ENCODE measurements at places on chromosomes 5 and 9. TPM values are rescaled to one million over a fixed set of nuclear protein-coding genes. Genes with fewer than 3 reads are reported as not detected.

GRCh38 chr5:139752506-139753473 is 42.8 kb upstream of the PSD2 start:
- no peak for DNase-seq

DNA sequence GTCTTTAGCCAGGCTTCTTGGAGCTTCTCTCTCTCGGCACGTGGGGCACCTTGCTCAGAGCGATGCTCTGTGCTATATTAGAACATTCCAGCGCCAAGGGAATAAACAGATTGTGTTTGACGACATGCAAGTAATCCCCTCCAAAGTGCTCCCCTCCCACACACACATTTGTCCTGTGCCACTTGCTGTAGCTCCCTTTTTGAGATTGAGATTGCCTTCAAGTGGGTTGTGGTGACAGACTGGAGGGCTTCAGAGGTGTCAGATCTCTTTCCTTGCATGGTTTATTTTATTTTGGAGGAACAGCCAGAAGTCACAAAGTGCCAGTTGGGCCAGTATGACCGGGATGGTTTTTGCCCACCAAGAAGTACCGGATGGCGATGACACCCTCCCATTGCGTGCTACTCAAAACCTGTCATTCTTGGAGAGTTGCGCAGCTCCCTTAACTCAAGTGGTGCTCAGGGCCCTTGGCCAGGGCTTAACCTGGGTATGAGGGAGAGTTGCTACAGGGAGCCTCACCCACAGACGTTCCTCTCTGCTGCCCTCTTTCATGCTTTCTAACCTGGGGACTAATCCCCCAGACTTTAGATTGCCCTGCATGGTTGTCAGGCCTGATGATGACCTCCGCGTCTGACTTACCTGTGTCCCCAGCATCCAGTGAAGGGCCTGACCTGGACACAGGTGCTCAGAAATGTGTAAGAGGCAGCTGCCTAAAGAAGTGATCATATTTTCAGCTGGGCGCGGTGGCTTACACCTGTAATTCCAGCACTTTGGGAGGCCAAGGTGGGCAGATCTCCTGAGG is 18.8 kb upstream of the RPL26L1 start:
- DNase-seq: no peak

GRCh38 chr5:109329333-109330237 is 80.2 kb downstream of the PJA2 start:
- DNase-seq: no peak

- no peak for DNase-seq
Measured at GRCh38 chr5:170338933-170339779, 41.6 kb upstream of the LCP2 start.

DNA sequence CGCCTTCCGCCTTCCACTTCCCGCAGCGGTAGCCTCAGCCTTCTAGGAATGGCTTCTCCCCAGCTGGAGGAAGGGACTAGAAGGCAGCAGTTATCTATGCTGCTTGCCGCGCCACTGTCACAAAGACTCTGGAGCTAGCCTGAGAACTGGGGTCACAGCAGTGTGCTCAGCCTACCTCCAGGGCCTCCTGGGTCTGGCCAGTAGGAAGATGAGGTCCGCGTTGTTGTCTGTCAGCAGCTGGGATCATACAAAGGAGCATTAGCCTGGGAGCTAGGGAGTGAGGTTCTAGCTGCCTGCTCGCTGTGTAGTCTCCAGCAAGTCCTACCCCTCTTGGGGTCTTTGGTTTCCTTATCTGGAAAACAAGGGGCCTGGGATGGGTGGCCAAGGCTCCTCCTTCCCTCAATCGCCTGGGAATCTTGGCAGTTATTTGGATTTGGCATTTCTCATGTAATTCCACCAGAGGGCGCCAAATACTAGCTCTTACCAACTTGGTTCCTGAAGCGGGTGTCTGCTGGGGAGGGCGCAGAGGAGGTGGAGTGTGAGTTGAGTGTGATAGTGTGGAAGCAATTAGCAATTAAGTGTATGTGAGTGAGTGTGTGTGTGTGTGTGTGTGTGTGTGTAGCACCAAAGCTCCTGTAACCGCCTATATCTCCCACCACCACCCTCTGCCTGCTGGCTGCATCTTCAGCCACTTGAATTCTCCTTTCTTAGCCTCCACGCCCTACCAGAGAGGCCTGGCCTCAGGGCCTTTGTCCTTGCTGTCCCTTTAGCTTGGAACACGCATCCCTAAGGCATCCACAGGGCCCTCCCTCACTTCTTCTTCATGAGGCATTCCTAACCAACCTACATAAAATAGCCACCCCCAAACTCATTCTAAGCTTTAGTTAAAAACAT is 97.1 kb downstream of the ENTREP1 start:
- peak; percentile 67 for DNase-seq

DNA sequence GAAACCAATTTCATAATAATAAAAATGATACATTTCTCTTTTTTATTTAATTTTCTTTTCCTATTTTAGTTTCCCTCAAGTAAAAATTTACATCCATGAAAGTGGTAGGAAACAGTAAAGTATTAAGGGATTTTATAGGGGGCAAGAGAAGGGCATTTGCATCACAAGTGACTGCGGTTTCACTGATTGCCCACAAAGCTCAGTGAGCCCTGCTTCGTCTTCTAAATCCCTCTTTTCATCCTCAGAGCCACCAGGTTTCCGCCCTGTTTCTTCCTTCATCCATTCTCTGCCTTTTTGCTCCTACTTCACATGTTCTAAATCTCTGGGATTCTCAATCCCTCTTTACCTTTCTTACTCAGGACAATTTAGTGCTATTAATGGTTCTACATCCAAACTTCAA is 491.4 kb downstream of the LRRC70 start:
- no peak for DNase-seq

DNA sequence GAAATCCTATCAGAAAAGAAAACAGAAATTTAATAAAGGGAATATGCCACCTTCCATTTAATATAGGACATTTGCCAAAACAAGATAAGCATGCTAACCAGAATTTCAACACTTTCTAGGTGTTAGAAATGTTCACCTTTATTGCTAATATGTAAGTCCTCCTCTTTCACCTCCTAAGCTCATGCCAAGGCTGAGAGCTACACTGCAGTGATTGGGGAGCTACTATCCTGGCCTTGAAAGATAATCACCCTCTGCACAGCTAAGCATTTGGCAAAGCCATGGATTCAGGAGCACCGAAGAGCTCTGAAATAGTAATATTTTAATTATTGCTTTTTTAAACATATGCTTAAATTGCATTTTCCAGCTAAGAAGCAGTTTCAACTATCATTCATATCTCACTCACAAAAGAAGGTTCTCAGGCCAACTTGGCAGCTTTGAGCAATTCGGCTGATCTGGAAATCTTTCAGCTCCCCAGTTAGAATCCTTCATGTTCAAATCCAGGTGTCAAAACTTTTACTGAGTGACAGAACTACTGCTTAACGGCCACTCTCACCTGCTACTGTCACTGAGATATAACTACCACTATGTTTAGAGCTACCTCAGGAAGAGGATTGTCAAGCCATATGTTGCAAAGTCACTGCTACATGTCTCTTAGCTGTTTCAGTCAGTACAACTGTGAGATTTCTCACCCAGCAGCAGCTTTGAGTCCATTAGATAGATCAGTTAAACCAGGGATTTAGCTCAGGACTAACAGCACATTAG is 302.0 kb downstream of the NFIB start:
- DNase-seq: no peak

- DNase-seq: peak; percentile 69
Measured at GRCh38 chr9:131747352-131747751, 7.5 kb upstream of the RAPGEF1 start.

GRCh38 chr9:86772635-86772993 is 174.7 kb downstream of the GAS1 start:
- DNase-seq: no peak

DNA sequence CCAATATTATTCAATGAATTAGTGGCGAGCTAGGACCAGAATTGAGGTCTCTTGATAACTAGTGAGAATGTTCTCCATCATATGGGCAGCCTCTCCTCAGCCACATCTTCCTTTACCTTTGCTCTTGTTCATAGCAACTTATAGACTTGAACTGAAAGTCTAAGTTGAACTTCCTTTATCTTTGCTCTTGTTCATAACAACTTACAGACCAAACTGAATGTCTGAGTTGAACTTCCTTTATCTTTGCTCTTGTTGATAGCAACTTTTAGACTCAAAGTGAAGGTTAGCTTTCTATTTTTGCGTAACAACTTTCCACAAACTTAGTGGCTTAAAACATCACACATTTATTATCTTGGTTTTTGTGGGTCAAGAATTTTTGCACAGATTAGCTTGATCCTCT is 146.4 kb upstream of the C9orf72 start:
- DNase-seq: no peak

- no peak for DNase-seq
Measured at GRCh38 chr9:70534061-70534460, 119.6 kb upstream of the KLF9 start.

DNA sequence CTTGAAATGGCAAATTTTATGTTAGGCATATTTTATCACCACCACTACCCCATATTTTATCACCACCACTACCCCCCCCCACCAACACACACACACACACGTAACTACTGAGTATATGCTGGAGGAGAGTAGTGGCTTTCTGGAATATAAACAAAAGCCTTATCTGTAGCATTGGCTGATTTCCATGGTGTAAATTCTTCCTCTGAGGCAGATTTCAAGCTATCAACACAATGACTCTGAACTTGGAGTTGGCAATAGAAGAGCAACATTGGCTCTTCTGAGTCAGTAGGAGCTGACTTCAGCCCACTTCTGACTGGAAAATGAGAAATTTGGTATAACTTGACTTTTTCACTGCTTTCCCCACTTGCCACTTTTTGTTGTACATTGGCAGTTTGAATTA is 143.0 kb downstream of the CAVIN4 start:
- no peak for DNase-seq

- DNase-seq: no peak
Measured at GRCh38 chr9:129333617-129334104, 155.6 kb upstream of the IER5L start.

DNA sequence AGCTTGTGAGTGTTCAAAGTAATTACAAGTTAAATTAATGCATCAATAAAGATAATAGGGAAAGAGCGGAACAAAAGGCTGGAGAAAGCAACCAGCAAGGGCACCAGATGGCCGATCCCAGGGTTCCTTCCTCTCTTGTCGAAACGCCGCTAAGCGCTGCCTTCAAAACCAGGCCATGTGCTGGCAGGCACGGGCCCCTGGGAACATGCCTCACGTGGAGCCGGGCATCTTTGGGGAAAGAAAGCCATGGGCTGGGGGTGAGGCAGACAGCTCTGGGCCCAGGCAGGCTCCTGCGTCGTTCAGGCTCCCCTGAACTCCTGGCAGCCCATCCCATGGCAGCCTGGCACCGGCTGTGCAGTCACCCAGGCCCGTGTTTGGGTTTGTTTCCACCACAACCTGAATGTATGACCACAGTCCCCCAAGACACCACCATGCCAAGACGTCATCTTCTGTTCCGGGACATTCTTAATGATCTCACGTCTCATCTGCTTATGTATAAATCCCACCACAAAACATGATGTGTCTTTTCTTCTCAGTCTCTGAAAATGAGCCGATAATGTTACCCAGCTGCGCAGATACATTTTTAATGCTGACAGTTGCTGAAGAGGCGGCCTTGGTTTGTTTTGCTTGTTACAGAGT is 110.4 kb upstream of the SARDH start:
- DNase-seq: no peak

GRCh38 chr5:62560786-62561185 is 17.8 kb upstream of the LRRC70 start:
- DNase-seq: no peak

- DNase-seq: no peak
Measured at GRCh38 chr5:156667616-156668015, 182.5 kb upstream of the PPP1R2B start.

GRCh38 chr5:168668078-168668477 is 88.9 kb upstream of the PANK3 start:
- no peak for DNase-seq

DNA sequence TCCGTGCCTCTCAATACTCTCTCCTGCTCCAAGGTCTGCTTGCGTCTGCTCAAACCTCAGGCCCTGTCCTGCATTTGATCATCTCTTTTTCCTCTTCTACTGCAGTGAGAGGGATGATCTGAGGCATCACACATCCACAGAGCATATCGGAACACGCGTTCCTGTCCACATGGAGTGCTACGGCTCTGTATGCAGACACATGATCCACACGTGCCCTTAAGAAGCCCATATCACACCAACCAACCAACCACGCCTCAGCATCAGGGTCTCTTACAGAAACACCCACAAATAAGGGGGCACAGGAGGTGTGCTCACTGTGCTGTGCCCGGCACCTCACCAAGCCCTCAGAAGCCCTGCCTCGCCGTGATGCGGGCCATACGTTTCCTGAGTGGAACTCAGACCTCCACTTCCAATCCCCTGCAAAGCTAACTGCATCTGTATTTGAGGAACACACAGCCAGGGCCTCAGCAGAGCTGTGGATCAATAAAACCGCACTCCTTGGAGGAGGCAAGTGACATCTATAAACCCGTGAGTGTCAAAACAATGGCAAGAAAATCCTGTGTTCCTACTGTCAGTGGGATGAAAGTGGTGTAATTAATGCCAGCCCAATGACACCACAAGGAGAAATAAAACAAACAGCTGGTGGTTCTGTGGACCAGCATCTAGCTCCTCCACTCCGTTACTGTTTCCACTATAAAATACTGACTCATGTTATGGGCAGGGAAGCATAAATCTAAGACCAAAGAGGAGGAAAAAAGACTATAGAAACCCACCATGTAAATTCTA is 40.4 kb downstream of the AK8 start:
- DNase-seq: no peak

DNA sequence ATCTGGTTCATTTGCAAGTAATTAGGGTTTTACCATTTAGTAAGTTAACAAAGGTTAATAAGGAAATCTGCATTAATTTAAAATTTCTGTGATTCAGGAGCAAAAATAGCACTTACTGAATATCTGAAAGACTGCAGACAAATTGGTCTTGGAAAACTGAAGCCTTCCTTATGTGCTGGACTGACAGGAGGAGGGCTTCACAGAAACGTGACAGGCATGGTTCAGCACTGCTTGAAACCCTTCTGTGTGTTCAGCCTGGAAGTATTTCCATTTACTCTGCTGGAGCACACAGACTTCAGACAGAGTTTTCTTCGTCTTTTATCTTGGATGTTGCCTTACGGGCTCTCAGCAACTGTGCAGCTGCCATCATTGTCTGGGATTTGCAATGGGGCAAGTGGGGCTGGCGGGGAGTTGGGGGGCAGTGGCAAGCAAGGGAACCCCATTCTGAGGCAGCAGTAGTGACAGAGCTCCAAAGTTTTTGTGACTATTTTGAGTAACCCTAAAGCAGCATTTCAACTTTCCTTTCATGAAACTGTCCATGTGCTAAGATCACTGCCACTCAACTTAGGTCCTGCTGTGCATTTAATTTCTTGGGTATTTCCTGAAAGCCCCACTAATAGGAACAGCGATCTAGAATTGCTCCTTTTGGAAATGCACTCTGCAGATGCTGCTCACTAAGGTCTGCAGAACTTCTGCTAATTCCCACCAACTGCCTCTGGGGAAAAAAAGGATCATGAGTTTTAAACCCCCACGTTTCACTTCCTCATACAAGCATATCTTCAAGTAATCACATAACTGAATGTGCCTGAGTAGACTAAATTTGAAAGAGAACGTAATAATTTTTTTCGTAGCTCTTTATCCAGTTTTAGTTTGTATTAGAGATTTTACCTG is 56.6 kb downstream of the KCNN2 start:
- no peak for DNase-seq

- DNase-seq: peak; percentile 67
Measured at GRCh38 chr5:177378884-177379883, 5.0 kb upstream of the SLC34A1 start.

Gene NUDCD2
- total RNA-seq: 6.2 TPM

Gene ADGRV1
- 0.27 TPM for total RNA-seq

Gene UIMC1
- 15.3 TPM for total RNA-seq

Gene LHX3
- 0.27 TPM for total RNA-seq

Gene PCDHA10
- total RNA-seq: under 0.01 TPM

Gene TIGD6
- total RNA-seq: 3.2 TPM

Gene ANKRD18A
- total RNA-seq: not detected

Gene FNIP1
- 45.8 TPM for total RNA-seq

Gene STK32A
- not detected for total RNA-seq

Gene SPINK6
- total RNA-seq: not detected
